ENCODE measurements at places on chromosomes 2 and 18. TPM values are rescaled to one million over a fixed set of nuclear protein-coding genes. Genes with fewer than 3 reads are reported as not detected.

Gene CELF4
- total RNA-seq: not detected

GRCh38 chr2:124804014-124804940 lies 779.2 kb downstream of the CNTNAP5 start:
- DNase-seq: no peak

DNA sequence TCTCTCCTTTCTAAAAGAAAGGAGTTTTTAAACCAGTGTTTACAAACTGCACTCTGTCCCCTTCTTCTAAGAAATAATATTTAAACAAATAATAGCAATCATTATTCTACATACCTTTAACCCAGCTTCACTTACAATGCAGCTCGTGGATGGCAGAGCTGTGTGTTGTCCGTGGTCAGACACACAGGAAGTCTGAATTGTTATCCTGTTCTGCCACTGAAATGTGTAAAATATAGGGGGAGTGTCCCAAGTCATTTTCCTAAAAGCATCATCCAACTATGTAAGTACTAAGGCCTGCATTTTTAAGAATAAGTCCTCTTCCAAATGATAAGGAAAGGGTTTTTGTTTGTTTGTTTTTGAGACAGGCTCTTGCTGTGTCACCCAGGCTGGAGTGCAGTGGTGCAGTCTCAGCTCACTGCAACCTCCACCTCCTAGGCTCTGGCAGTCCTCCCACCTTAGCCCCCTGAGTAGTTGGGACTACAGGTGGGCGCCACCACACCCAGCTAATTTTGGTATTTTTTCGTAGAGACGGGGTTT lies 2.7 kb upstream of the PPP4R1 start:
- no peak for DNase-seq

GRCh38 chr18:5462227-5462626 lies 81.6 kb downstream of the EPB41L3 start:
- no peak for DNase-seq

- no peak for DNase-seq
Measured at GRCh38 chr18:49520661-49521145, 33.7 kb upstream of the C18orf32 start.

DNA sequence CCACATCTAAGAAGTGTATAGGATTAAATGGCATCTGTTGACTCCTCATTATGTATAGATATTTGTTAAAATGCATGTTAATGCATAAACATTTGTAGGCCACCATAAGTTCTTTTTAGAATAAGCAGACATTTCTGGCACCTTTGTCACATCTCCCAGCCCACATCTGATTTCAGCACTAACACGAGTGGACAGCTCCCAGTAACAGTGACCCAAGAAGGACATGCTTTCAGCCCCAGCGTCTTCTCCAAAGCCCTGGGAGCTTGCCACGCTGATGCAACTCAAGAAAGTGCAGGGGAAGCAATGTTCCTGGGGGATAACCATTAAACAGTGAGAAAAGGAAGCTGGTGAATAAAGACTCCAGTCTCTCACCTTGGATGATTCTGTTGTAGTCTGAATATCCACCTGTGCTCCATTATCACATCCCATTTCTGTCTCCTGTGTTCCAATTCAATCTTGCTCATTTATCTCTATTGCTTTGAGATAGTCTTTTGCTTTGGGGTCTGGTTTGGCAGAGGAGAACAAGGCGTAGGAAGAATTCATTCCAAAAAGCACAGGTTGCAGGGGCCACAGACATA lies 182.6 kb upstream of the THSD7B start:
- no peak for DNase-seq

Gene SULT1C2
- total RNA-seq: not detected

Gene SRD5A2
- total RNA-seq: not detected

DNA sequence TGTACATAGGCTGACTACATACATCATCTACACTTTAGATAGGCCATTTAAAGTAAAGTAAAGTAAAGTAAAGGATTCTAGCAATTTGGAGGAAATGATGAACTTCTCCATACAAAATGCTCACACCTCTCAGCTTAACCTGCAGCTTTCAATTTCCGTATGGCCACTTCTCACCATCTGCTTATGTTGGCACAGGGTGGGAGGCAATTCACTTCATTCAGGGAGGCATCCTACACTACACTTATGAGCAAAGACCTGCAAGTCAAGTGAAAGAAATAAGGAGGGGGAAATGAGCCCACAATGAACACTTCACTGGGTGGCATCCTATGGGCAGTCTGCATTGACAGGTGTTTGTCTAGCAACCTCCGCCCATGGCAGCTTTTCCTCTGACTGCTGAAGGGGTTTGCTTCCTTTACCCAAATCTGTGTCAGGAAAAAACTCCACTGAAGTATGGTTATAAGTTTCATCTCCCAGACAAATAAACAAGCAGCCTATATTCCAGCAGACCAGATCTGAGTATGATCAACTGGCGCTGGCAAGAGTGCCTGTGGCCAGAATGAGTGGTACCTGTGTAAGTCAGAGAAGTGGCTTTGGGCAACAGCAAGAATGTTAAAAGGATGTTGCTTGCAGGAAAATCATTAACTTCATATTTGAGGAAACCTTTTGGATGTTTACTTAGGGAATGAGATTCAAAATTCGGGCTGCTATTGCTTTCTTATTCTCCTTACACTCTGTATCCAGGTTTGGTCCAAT lies 449.1 kb downstream of the TGIF1 start:
- DNase-seq: no peak

DNA sequence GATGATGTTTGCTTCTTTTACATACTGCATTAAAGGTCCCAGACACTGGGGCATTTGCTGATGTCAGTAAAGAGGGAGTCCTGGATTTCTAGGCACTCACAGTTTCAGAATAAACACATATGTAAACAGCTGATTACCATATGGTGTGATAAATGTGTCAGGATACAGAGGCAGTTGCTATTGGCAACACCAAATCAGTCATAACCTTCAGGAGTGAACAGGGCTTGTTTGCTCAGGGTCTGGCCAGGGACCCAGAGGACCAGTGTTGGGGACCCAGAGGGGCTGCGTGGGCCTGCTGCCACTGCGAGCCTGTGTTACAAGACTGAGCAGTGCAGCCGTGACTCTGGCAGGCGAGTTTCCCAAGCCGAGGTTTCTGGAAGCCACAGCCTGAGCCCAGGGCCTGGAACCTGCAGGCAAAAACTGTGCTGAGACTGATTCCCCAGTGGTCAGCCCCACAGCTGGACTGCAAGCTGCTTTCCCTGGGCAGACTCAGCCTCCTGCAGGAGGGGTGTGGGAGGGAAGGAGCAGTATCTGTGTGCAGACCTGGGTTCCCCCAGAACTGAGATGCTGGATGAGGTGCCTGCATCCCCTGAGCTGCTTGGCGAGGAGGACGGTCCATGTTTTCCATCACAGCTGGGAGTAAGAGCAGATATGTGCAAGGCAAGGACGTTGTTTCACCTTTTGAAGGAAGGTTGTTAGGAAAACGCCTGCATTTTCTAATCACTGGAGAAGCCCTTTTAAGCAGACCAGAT lies 23.6 kb downstream of the ASAP2 start:
- DNase-seq: no peak

Gene MAB21L4
- total RNA-seq: not detected

DNA sequence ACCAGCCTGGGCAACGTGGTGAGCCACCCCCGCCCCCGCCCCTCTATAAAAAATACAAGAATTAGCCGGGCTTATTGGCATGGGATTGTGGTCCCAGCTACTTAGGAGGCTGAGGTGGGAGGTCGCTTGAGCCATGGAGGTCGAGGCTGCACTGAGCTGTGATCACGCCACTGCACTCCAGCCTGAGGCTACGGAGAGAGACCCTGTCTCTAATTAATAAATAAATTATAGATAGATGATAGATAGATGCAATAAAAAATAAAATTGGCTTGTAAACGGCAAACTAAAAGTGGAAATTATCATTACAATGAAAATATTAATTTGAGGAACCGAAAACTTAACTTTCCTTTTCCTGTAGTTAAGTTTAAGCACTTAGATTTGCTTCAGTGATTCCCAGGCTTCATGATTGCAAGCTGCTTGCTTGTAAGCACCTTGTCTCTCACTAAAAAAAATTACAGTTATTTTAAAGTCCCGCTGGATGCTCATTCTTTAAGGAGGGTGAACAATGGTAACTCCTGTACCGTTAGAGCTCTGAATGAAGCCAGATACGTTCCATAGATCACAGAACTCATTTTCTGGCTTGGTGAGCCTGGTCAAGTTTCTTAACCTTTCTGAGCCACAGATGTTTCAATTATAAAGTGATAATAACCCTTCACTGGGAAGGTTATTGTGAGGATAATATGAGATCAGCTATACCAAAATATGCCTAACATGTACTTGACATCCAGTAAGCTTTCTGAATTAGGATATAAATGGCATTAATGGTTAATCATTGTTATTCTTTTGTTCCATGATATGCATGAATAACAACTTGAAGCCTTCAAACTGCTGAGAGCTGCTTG lies 9.3 kb upstream of the NARS1 start:
- DNase-seq: no peak

Gene RNU2-63P
- 66.2 TPM for total RNA-seq

Gene SERPINB13
- total RNA-seq: not detected

DNA sequence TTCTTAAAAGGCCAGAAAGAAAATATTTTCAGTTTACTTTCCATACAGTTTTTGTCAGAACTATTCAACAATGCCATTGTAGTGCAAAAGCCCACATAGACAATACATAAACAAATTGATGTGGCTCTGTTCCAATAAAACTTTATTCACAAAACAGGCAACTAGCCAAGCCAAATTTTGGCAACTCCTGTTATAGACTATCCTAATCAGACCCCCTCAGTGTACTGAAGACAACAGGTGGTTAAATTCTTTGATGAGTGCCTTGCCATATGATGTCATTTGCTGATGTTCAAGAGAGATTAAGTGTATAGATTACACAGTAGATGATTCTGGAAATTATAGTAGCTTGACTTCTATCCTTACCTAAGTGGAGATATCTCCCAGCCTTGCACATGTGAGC lies 83.4 kb downstream of the FANCL start:
- DNase-seq: no peak

Gene GATA6
- 11.9 TPM for total RNA-seq

- DNase-seq: no peak
Measured at GRCh38 chr18:48493434-48494230, 45.2 kb upstream of the CTIF start.

DNA sequence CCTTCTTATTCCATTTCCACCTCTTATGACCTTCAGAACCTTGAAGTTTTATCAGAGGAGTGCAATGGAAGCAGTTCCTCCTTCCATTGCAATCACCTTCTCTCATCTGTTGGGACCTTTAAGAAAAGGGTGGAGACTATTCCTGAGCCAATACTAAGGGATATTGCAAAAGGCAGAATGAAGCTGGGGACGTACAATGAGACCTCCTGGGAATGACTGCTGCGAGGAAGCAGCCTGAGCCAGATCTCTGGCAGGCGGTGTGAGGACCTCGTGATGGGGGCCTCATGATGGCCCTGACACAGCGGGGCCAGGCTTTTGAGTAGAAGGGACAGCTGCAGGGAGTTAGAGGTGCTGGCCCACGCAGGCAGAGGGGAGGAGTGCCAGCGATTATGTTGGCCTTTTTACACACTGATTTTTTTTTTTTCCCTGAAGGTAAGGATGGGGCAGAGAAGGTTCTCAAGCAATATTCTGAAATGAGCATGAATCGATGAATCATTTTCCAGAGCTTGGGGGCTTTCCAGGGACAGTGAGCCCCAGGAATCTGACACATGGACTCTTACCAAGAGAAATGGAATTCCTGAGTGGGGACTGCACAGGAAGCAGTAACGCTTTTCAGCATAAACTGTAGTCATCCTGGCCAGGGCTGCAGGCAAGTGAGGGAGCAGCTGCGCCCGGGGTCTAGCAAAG lies 40.0 kb upstream of the LAPTM4A start:
- peak; percentile 41 for DNase-seq

DNA sequence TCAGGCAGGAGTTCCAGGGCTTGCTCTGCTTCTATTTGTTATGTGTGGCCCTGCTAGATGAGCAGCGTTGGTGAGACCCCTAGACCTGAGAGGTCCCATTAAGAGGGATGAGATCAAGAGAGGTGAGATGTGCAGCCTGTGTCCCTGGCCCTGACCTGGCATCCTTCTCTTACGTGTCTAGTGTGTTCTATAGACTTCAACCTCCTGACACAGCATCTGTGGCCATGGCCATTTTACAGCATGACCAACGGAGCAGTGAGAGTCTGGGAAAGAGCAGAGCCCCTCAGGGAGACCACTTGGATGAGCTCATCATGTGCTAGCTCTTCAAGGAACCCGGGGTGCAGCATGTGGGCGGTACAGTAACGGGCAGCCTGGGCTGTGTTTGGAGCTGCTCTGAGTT lies 32.7 kb upstream of the ASPRV1 start:
- no peak for DNase-seq

DNA sequence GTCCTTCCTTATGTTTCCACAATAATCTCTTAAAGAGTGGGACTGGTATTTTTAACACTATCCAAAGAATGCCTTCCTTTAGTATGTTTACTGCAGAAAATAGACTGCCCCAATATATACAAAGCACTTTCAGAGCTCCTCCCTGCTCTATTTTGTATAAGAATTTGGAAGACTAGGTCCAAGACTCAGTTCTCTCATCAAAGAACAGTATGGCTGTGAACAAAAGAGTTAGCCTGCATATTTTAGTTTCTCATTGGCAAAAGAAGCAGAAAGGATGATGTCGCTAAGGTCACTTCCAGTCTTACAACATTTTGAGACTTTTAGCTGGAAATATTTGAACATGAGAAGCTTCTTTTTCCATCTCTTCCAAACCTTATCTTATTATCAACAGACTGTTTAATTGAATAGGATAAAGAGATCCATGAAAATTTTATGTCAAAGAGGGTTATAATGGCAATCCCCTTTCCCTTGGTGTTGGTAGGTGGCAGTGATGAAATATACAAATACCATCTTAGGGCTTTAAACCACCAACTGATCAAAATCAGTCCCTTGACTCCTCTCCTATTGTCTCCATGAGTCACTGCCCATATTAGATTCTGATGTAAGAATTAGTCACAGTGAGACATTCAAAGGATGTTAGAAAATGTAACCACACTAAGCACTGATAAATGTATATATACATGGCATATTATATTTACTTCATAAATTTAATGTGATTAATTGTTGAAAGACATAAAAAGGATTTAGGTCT lies 266.9 kb upstream of the DSEL start:
- DNase-seq: peak; percentile 5

DNA sequence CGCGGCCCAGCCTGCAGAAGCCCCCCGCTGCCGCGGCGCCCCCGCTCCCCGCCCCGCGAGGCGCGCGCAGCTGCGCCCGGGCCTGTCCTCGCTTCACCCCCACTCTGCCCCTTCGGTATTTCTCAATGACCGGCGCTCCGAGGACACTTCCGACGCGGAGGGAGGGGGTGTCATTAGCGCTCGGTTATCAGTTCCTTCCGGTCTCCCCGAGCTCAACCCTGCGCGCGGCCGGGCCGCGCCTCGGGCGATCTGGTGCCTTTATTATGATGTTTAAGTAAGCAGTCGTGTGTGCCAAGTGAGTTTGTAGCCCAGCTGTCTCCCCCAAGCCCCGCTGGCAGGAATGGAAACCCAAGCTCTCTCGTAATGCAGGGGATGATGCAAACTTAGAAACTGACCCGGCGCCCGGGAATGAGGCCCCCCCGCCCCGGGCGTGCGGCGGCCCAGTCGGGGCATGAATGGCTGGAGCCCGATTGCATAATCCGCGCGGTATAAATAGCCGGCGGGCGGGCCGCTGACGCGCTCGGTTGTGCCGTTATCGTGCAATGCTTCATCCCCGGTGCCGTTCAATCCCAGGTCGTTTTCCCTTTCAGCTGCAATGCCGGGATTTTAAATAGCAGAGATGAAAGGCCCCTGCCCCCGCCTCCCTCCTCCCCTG lies 3.9 kb upstream of the SPRED2 start:
- DNase-seq: no peak

- no peak for DNase-seq
Measured at GRCh38 chr2:232655392-232655791, 22.0 kb downstream of the EFHD1 start.
